ENCODE measurements at places on chromosomes 12 and 14.

DNA sequence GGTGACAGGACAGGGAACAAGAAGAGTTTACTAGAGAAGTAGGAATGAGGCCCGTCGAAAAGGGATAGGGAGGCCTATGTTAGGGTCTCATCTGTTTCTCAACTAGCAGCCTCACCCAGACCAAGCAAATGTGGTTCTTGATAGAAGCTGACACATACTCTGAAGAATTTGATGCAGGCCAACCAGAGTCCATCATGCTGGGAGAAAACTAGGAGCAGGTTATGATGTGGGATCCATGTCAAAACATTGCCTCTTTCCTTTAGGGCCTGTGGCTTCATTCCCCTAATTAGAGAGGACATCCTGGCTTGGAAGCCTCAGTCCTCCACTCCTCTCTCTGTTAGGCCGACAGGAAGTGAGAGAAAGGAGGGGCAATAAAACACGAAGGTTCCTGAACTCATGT lies 122.8 kb downstream of the NTF3 start:
- no peak for DNase-seq

DNA sequence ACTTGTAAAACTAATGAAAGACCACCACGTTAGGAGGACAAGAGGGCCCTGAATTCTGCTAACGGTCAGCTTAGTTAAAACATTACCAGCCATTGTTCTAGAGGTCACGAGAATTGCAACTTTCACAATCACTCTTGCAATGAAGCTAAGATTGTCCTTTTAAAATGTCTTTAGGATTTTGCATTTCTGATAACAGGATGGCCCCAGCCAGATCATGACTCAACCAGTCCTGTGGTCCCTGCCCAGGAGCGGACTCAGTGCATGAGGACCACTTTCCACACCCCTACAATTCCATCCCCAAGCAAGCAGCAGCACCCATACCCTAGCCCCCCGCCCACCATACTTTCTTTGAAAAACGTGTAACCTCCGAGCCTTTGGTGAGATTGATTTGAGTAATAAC lies 28.7 kb downstream of the HSP90AA1 start:
- DNase-seq, result no peak

DNA sequence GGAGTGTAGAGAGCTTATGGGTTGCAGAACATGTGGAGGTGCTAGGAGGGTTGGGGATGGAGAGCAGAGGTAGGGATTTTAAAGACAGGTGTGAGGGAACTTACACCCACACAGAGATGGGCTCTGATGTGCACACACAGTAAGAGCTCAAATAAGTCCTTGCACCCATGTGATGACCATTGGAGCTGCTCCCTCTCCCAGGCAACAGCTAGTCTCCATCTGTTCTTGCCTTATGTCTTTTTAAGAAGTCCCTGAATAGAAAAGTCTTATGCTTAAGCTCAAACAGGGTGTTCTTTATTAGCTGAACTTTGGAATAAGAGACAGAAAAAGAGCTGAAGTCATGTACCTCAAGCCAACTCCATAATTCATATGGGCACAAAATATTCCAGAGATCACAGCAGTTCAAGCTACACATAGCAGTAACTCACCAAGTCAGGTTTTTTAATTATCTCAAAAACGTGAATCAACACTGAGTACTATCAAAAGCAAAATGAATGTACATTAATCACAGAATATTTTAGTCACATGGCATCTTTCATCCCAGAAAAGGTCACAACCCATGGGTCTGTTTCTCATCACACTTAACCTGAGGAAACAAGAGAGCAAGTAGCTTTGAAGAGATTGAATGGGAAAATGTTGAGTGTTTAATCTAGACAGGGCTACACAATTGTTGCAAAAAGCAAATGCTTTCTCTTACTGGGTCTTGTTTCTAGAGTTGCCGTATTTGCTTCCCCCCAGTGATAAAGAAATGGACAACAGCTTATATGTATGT lies 1513.6 kb upstream of the SEL1L start:
- DNase-seq, result no peak

GRCh38 chr12:89267404-89267803 lies 84.9 kb downstream of the DUSP6 start:
- DNase-seq, result no peak

Data from CD4-positive, alpha-beta T cell (primary cell).